ENCODE measurements at places on chromosomes 5 and 9.

DNA sequence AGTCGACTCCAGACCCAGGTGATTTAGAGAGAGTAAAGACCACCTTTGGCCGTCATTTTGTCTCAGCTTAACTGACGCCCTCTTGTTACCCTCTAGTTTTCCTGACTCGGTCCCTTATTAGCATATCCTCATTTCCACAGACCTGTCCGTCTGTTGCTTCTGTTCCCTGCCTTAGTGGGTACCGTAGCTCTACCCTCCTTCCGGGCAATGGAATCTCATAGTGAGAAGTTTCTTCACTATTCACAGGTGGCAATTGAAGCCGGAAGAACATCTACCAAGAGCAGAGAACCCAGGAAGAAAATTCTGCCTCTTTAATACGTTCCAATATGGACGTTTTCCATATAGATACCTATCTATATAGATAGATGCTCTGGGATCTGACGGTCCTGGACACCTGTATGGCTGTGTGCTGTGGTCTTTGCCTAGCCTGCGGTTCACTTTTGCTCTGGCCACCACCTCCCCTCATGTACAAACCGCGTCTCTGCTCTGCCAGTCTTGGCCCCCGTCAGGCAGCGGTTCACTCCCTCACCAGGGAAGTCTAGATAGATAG lies 652 bp upstream of the TMEM161B start:
- DNase-seq = no peak

GRCh38 chr5:35651002-35651756 lies 33.5 kb downstream of the SPEF2 start:
- peak; percentile 48 for DNase-seq

- no peak for DNase-seq
Observed at GRCh38 chr5:176901260-176902101, 2.3 kb upstream of the HK3 start.

- DNase-seq = peak; percentile 10
Observed at GRCh38 chr5:77167695-77168121, 42.8 kb upstream of the PDE8B start.

GRCh38 chr5:82917584-82917983 lies 159.6 kb downstream of the TMEM167A start:
- DNase-seq = no peak

GRCh38 chr5:167147879-167148278 lies 1143.6 kb upstream of the WWC1 start:
- no peak for DNase-seq

DNA sequence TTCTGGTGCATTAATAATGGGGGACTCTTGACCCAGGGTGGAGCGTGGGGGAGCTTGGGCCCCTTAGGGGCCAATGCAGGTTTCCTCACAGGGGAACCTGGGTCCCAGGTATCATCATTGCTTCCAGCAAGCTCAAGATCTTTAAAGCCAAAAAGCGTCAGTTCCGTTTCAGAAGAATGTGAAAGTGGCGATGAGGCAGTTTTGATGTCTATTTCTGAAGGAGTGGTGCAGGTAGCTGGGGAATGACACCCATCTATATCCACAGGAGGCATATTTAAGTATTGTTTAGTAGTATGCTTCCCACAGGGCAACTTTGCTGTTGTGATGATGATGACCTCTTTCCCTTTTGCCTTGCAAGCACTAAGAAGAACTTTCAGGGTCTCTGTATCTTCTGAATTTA lies 10.8 kb downstream of the ANKRD34B start:
- no peak for DNase-seq

DNA sequence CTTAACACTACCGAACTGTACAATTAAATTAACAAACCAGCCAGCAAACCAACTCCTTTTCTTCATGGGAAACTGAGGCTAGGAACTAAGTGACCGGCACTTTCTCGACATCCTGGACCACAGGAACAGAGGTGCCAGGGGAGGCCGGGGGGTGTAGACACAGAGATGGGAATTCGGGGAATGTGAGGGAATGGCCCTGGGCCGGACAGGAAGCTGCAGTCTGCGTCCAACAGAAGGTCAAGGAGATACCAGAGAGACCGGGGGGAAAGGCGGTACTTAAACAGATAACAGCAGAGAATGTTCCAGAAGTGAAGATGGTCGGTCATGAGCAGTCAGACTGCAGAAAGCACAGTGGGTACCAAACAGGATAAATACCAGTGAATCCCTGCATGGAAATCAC lies 40.3 kb downstream of the DBH start:
- DNase-seq = no peak

GRCh38 chr5:39498278-39498952 lies 73.6 kb upstream of the DAB2 start:
- DNase-seq = no peak

GRCh38 chr5:101720033-101720432 lies 576.1 kb downstream of the SLCO4C1 start:
- DNase-seq = no peak

- no peak for DNase-seq
Observed at GRCh38 chr5:131776450-131776849, 20.4 kb downstream of the FNIP1 start.

GRCh38 chr5:56412601-56413379 lies 179.7 kb upstream of the ANKRD55 start:
- no peak for DNase-seq

DNA sequence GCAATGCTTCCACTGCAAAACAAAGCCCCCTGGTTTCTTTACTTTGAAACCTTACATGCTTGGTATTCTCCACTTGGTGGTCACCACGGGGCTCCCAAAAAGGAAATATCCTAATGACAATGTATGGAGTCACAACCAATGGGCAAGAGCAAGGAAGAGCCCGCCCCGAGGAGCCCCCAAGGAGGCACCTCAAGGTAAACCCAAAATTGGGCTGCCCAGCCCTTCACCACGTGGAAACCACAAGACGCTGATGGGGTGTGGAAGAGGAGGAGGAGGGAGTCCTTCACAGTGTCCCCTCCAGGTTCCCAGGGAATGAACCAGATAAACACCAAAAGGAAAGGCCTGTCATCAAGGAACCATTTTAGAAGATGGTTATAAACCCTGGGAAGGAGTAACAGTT lies 3.8 kb downstream of the ROR2 start:
- DNase-seq = no peak

DNA sequence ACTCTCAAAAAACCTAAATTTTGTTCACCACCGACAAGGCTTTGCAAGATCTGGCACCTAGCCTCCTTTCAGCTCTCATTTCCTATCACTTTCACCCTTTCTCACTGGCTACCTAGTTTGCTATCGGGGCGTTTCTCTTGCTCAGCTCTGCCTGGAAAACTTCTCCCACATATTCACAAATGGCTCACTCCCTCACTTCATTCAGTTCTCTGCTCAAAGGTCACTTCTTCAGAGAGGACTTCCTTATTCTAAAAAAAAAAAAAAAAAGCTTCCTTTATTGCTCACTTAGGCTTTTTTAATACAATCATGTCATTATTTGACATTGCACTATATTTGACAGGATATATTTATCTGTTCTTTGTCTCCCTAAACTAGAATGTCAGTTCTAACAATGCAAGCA lies 2.1 kb upstream of the SLC25A46 start:
- DNase-seq = no peak

DNA sequence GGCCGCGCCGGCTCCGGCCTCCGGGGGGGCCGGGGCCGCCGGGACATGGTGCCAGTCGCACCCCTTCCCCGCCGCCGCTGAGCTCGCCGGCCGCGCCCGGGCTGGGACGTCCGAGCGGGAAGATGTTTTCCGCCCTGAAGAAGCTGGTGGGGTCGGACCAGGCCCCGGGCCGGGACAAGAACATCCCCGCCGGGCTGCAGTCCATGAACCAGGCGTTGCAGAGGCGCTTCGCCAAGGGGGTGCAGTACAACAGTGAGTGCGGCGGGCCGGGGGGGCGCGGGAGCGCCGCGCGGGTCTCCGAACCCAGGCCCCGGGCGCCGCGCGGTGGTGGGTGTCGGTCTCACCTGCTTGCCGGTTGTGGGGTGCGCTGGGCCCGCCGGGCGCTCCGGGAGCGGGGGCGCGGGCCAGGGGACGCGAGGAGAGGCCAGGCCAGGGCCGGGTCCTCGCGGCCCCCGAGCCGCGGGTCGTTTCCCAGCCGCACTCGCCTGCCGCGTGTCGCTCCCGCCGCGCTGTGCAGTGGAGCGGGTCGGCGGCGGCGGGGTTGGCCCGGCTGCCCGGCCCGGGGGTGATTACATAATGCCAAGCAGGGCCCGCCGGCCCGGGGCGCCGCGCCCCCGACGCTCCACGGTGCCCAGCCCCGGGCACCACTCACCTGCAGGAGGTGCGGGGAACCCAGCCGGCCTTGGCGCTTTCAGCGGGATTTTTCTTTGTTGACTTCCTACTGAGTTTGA lies 492 bp downstream of the RABL6 start:
- no peak for DNase-seq

DNA sequence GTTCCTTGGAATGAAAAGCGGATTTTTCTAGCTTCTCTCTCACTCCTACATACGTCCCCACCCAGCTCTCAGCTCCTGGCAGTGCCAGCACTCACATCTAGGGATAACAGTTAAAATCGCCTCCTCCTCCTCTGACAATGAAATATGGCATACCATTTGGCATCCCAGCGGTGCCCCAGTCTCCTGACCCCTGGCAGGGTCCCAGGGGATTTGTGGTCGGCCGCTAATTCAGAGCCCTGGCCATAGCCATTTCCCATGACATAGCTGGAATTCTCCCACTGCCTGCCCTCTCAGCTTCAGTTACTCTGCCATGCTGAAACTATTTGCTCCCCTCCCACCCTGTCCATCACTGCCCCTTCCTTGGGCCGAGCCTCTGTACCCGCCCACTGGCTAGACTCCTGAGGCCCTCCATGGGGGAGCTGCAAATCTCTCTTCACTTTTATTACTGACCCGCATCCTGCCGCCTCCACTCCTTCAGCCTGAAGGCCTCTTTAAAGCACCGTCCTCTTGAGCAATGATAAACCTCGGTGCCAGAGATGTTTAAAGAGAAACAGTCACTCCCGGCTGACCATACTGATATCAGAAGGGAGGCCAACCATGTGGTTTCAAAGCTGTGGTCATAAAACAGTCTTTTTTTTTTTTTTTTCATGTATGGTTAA lies 139.8 kb downstream of the SLIT3 start:
- no peak for DNase-seq

- DNase-seq = no peak
Observed at GRCh38 chr9:81669866-81670265, 19.5 kb downstream of the TLE1 start.

DNA sequence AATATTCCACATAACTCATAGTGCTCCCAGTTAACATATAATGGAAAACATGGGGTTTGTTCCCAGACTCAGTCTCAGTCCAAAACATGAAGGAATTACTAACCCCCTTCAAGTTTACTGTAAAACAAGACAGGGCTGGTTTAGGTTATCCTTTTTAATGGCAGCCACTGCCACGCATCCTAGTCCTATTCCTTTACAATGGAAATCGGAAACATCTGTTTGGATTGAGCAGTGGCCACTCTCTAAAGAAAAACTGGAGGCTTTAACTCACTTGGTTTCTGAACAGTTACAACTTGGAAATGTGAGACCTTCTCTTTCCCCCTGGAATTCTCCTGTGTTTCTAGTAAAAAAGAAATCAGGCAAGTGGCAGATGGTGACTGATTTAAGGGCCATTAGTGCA lies 609.9 kb upstream of the ACO1 start:
- DNase-seq = no peak

DNA sequence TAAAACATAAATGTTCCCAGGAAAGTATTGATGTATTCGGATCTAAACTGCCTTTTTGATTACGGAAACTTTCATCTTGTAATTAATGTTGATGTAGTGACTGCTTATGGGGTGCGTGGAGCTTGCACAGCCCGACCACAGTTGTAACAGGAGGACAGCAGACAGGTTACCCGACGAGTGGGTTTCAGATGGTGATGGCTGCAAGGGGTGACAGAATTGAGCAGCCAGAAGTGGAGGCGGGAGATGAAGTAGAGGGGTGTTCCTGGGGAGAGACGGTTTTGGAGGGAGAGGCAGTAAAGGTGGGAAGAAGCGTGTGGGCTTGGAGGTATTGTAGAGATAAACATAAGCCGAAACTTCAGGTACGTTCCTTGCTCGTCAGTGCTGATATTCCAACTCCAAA lies 5.8 kb downstream of the CEP72 start:
- DNase-seq = no peak

GRCh38 chr5:52013523-52013922 lies 630.3 kb downstream of the ISL1 start:
- DNase-seq = no peak

- DNase-seq = no peak
Observed at GRCh38 chr9:112180387-112180881, 5.3 kb upstream of the SUSD1 start.

GRCh38 chr5:123036391-123037103 lies at the start of gene PPIC:
PPIC (minus strand) TSS chr5:123036725; CDS start chr5:123036625, 100 bp downstream.
- DNase-seq = peak; percentile 79

DNA sequence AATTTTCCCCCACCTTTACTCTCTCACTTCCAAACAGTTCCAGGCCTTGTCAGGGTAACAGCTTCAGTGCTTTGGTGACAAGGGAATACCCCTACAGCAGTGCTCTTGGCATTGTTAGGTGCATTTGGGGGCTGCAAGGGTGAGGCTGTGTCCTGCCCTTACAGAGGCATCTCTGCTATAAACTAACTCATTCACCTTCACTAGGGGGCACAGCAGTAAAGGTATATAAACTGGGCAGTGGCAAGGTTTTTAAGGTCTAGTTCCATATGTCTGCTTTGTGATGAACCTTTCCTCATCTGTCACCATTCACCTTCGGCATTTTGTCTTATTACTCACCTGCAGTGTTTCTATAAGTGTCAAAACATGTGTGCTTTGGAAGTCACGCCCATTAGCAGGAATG lies 79.1 kb upstream of the GPR151 start:
- DNase-seq = no peak

DNA sequence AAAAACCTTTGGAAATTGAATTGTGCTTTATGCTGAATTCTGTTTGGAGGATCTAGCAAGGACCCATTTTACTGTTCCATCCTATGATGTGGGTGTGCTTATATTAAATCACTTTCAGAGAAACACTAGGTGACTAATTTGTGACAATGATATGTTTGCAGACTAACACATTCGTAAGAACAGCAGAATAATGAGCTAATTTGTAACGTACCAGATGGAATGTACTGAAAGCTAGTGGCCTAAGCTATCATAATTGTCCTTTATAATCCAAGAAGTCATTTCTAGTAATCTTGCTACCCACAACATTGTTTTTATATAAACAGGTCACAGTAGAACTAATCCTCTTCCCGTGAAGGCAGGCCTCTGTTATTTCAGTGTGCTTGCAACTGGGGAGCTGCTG lies 292.5 kb downstream of the PDE4D start:
- DNase-seq = no peak

DNA sequence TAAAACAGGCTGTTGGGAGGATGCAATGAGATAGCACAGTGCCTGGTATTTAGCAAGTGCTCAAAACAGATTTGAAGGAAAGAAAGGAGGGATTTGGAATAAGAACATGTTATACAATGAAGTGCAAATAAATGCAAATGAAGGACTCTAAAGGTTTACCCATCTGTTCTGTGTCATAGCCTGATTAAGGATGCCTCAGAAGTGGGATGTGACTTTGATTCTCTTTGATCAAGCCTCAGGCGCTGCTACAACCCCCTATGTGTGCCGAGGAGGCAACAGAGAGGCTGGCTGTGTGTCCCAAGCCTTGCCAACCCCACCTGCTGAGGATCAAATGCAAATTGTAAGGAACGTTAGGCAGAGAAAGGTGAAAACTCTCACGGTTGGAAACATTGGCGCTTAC lies 27.2 kb downstream of the GGTA1 start:
- DNase-seq = no peak

- DNase-seq = peak; percentile 31
Observed at GRCh38 chr9:134670042-134670525, 28.5 kb downstream of the COL5A1 start.

Measured in SW 1271 (cell line).